ENCODE measurements at places on chromosomes 12 and 14. TPM values are rescaled to one million over a fixed set of nuclear protein-coding genes. Genes with fewer than 3 reads are reported as not detected.

The NPFF gene
- total RNA-seq = not detected

The EGLN3 gene
- 5.0 TPM for total RNA-seq

DNA sequence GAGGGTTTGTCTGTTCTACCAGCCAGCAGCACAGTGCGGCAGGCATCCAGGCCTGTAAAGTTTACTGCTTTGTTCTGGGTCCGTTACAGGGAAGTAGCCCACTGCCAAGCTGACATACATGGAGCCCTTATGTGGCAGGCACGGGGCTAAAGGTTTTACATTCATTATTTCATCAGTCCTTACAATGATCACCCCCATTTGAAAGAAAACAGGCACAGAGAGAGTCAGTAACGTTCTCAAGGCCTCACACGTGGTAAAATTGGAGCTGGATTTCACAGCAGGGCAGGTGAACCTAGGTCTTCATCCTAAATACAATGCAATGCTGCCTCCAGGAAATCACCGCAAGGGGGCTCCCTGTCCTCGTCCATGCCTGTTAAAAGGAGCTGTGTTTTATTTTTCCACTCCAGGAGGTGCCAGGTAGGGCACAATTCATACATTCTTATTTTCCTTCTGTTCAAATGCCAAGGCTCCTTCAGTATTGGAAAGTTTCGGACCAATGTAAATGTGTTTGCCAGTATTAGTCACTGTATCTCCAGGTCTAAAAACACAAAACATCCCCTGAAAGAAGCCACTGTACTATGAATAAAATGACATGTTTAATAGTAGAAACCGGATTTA, 172.2 kb upstream of the GZMB start:
- H3K27ac ChIP-seq = no peak overlapping the region
- no peaks in the 10 kb centered on the region for H3K36me3 ChIP-seq
- H3K27me3 ChIP-seq = peaks cover 15% of the 10 kb centered on the region
- DNase-seq = no peak
- no peak overlapping the region for H3K4me3 ChIP-seq

GRCh38 chr12:85244561-85244960, 35.5 kb upstream of the ALX1 start:
- H3K36me3 ChIP-seq = no peaks in the 10 kb centered on the region
- no peak overlapping the region for H3K4me3 ChIP-seq
- DNase-seq = no peak
- no peak overlapping the region for H3K27ac ChIP-seq
- H3K4me1 ChIP-seq = no peaks in the 10 kb centered on the region

GRCh38 chr12:21568115-21568514, 36.5 kb downstream of the GYS2 start:
- no peak overlapping the region for H3K4me3 ChIP-seq
- no peaks in the 10 kb centered on the region for H3K36me3 ChIP-seq
- no peaks in the 10 kb centered on the region for H3K27me3 ChIP-seq
